ENCODE measurements at places on chromosomes 2 and 18.

- DNase-seq: no peak
These were observed 340.1 kb downstream of the CLIP4 start for GRCh38 chr2:29455200-29455860.

- DNase-seq: no peak
These were observed 48.4 kb downstream of the CNGA3 start for GRCh38 chr2:98394595-98395153.

- DNase-seq: no peak
These were observed 35.1 kb downstream of the DCAF17 start for GRCh38 chr2:171469176-171469575.

DNA sequence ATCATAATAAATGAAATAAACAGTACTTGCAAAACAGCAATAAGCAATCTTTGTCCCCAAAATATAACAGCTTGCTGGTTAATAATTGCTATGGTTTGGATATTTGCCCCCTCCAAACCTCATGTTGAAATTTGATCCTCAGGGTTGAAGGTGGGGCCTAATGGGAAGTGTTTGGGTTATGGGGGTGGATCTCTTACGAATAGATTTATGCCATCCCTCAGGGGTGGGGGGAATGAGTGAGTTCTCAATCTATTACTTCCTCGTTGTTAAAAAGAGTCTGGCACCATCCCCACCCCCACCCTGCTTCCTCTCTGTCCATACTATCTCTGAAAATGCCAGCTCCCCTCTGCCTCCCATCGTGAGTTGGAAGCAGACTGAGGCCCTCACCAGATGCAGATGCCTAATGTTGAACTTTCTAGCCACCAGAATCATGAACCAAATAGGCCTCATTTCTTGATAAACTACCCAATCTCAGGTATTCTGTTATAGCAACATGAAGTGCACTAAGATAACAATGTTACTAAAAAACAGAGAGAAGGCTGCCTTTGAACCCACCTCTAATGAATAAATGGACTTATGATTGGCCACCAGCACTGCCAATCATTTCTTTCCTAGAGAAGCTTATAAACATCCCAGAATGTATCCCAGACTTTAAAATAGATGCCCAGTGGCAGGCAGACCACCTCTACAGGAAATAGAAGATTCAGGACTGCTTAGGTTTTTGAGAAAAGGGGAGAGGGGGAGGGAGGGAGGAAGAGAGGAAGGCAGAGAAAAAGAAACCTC lies 90.1 kb downstream of the ALPK2 start:
- DNase-seq: no peak

DNA sequence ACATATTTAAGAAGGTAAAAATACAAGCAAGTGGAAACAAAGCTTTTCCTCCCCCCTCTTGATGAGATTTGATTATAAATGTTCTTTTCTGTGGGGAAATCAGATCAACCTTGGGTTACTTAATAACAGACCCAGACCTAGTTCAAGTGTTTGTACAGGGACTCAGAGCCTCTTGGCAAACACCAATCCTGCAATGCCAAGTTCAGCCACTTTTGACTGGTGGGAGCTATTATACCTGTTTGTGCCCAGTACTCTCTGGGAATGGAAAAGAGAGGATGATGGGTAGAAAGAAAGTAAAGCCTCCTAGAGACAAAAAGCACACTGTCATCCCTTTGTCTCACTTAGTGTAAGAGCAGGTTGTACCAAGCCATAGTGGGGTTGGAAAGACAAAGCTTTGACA lies 63.8 kb upstream of the EPHA4 start:
- DNase-seq: no peak

DNA sequence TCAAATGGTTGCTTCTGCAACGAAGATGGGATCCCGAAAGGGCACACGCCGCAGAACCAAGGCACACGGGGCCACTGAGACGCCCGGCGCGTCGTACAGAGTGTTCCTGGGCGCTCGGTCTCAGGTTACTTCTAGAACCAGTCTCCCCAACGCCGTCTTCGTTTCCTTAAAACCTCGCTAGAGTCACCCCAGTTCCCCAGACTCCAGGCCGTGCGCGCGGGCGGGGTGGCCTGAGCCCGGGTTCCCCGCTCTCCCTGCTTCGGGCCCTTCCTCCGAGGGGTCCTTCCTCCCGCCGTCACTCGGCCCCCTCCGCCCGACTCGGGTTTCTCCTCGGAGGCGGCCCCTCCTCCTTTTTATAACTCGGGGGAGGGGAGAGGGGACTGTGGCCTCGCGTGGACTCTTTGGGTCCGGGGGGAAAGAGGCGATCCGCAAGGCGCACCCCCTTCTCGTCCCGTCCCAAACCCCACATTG lies 774 bp upstream of the FZD7 start:
- peak; percentile 36 for DNase-seq

- no peak for DNase-seq
These were observed 36.1 kb upstream of the ITGA4 start for GRCh38 chr2:181421131-181421458.

- DNase-seq: no peak
These were observed 65.9 kb downstream of the IL1R2 start for GRCh38 chr2:102057502-102058292.

- no peak for DNase-seq
These were observed 89.1 kb downstream of the AKAIN1 start for GRCh38 chr18:5107988-5108387.

DNA sequence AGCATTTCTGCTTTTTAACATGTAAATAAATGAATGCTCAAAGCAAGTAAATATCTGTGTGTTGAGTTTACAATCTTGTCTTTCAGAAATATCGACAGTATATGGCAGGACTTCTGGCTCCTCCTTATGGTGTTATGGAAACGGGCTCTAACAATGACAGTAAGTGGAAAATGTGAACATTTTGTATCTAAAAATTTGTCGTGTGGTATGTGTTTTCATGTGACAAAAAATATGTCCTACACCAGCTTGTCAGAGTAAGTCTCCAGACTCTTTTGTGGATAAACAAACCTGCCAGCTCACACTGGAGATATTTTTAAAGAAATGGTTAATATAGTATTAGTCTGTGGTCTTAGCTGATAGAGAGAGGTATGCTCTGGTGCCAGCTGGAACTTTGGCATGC lies 157.9 kb upstream of the MAP3K20 start:
- DNase-seq: no peak

- no peak for DNase-seq
These were observed 171.8 kb upstream of the PIK3C3 start for GRCh38 chr18:41783065-41783818.

DNA sequence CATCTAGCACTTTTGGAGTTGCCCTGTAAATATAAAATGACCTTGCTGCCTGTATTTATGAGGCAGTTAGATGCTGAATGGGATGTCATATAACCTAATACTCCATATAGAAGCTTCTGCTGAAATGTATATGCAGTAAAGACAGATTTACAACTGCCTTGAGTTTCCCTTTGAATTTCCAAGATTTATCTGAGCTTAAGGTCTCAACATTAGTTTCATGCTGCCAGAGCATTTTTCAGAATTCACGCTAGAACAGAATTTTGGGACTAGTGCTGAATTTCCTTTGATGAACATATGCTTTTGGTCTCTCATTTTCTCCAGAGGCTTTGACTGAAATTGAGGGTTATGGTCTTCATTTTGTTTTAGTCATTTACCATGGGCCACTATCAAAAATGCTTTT lies 254.7 kb upstream of the FANCL start:
- no peak for DNase-seq

DNA sequence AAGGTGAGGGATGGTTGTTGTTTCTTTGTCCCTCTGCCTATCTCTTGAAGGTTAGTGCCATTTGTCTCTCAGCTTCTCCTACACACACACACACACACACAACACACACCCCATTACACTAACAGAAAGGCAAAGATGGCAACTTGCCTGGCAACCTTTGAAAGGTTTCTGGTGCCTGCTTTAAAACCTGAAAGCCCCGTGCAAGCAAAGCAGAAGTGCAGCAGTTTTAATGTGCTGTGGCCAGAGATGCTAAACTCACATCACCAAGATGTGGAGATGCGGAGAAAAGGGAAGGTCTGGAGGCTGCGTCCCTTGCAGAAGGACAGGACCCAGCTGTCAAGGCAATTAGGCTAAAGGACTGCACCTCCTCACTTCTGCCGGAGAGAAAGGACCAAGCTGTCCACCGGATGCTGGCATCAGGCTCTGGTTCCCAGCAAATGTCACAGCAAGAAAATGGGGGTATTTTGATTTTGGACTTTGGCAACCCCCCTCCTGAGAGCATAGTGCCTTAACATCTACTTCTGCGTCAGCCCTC lies 196.4 kb downstream of the ARL4C start:
- DNase-seq: no peak
